CD4-positive, alpha-beta T cell treated with Interleukin-4 for 4 hours (primary cell): ENCODE measurements at places on chromosomes 4 and X.

- no peak for DNase-seq
Measured at GRCh38 chrX:153487590-153488071, 7.1 kb upstream of the BGN start.

DNA sequence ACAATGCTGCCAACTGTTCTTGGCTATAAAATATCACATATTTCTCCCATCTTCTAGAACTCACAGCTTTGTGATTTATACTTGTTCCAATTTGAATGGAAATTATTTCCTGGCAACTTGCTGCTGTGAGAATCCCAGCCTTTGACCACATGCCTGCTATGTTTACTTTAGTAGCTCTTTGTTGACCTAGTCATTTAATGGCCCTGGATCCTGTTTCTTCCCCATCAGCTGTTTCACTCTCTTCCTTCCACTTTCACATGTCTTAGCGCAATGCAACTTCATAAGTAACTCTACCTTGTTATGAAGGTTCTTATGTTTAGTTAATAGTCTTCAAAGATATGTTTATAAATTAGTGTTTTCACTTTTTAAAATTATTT, 1973.6 kb upstream of the AGA start:
- DNase-seq = no peak

DNA sequence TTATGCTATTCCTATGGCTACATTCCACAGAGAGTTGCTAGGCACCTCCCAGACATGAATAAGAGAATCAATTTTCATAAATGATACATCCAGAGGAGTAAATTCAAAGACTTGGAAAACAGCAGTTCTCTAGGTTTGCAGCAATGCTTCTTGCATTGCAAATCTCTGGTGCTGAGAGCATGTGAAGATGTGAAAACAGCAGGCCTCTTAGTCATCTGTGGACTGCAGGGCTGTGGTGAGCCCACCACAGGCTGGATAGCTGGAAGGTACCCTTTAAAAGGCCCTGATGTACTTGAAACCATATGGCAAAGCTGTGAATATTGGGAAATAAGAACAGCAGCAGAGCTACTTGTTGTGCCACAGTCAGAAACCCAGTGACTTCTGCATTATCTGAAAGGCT, 2135.9 kb downstream of the ARAP2 start:
- DNase-seq = no peak

GRCh38 chr4:82733636-82734035, 65.0 kb downstream of the SCD5 start:
- DNase-seq = no peak

- DNase-seq = peak; percentile 1
Measured at GRCh38 chrX:76555816-76556215, 128.3 kb downstream of the MAGEE1 start.

DNA sequence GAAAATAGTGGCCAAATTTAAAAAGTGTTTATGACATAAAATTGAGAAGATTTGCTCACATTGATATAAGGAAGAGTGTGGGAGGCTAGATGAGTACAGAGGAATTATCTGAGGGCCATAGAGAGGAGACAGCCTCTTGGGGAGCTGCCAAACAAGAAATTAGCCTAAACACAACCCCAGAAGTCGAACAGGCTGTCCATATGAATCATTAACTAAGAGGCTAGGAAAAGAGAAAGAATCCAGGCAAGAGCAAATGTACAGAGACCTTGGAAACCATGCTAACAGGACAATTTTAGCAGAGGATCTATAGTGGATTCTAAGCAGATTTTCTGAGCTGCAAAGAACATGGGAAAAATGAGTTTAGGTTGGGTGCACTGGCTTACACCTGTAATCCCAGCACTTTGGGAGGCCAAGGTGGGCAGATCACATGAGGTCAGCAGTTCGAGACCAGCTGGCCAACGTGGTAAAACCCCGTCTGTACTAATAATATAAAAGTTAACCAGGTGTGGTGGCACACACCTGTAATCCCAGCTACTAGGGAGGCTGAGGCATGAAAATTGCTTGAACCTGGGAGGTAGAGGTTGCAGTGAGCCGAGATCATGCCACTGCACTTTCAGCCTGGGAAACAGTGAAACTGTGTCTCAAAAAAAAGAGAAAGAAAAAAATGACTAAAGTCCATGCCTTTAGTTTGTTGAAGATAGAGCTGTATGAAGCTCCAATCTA, 76.1 kb downstream of the NWD2 start:
- DNase-seq = no peak

- no peak for DNase-seq
Measured at GRCh38 chr4:133096972-133097371, 52.1 kb upstream of the PCDH10 start.

DNA sequence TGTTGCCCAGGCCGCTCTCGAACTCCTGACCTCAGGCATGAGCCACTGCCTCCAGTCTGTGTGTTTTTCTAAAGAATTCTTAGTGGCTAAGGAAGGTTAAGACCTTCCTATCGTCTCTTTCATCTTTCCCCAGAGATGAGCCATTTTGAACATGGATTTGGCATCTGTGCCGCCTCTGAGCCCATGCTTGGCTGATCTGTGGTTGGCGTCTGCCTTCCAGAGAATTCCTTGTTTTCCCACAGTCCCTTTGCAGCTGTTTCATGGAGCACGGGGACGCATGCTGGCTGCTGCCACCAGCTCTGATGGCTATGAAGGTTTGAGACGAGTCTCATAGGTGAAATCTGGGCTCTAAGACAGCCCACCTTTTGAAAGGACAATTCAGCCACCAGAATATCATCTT, 60.4 kb downstream of the SHROOM2 start:
- no peak for DNase-seq

DNA sequence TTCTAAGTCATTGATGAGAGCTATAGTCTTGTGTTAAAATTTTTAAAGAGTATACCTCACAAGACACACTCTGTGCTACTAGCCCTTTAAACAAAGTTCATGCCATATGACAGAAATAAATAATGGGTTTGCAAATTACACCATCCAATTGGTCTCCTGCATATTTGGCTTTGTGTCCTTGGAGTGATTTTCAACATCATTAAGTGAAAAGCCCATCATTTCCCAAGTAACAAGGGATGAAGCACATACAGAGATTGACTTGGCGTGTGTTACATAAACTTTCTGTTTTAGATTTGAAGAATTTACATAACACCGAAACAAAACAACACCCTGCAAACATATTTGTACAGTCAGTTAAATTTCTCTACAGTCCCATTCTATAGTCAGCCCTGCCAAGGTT, 216.9 kb upstream of the NEIL3 start:
- no peak for DNase-seq

DNA sequence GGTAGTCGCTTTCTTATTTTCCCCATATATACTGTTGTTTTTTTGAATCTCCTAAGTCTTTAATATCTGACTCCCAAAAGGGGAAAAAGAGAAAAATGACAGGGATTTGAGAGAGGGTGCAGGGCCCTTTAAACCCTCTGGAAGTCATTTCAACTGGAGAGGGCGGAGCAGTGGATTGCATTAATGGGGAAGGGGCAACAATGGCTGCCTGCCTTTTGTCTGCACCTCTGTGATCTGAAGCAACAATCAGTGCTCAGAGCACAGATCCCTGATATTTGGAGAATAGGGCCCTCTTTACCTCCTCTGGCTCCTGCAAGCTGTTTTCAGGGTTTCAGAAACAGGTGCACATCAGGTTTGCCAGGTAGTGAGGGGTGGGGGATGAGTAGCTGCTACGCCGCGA, 1458.3 kb upstream of the TENM3 start:
- DNase-seq = no peak

- DNase-seq = peak; percentile 29
Measured at GRCh38 chr4:25913056-25913850, 767 bp upstream of the SMIM20 start.

DNA sequence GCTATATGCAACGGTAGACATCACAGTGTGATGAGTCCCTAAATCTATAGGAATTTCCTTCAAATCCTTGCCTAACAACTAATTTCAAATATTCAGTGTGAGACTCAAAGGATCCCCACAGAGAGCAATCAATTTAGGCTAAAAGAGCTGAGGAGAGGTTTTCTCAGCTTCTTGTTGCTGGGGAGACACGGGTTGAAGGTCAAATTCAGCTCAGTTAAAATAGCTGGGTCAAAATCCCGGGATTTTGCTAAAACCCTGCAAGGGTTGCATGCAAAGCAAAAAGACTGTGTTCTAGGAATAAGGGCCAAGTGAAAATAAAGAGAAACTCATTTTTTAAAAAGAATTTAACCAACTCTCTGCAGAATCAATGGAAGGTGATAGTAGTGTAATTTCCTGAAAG, 1073.4 kb downstream of the NLGN4X start:
- DNase-seq = no peak

GRCh38 chr4:75715105-75715799, 9.1 kb upstream of the USO1 start:
- DNase-seq = no peak

- peak; percentile 19 for DNase-seq
Measured at GRCh38 chr4:7938609-7939376, 868 bp downstream of the AFAP1 start.

DNA sequence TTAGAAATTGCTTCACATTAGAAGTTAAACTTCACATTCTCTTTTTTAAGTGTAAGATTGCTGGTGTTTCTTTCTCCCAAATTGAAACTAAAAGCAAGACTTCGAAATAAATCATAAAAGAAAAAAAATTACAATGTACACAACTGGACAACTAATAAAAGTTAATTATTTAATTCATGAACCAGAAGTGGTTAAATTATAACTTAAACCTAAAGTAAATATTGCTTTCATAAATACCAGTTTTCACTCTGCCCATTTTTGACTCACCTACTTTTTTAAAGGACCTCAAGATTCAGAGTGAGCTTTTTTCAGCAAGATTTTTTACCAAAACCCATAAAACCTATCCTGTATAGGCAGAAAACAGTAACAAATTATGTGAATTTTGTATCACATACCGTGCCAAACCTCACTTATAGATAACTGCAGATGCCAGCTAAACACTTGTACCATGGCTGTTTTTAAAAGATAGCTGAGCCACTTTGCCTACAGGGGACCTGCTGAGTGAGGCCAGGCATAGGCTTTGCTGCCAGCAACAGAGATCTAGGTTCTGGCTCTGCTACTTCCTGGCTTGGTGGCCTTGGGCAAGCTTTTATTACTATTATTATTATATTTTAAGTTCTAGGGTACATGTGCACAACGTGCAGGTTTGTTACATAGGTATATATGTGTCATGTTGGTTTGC, 259.8 kb downstream of the NR3C2 start:
- DNase-seq = no peak

GRCh38 chrX:51215856-51216255, 116.8 kb upstream of the NUDT10 start:
- no peak for DNase-seq

DNA sequence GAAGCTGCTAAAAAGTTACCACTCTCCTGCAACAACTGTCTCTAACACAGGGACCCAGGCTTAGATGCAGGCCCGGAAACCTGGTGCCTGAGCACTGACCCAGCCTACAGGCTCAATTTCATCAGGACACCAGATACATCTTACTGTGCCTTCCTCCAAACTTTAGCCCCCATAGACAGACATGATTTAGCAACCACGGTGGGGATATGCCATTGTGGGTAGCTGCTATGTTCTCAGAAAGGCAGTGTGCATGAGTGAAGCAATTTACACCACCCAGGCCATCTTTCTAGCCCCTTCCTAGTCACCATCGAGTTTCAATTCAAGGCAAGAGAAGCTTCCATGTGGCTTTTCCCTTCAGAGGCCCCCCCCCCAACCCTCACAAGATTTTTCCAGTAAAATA, 2.7 kb downstream of the HS3ST1 start:
- DNase-seq = no peak

GRCh38 chr4:185143601-185143969, 519 bp downstream of the SLC25A4 start:
- peak; percentile 28 for DNase-seq

DNA sequence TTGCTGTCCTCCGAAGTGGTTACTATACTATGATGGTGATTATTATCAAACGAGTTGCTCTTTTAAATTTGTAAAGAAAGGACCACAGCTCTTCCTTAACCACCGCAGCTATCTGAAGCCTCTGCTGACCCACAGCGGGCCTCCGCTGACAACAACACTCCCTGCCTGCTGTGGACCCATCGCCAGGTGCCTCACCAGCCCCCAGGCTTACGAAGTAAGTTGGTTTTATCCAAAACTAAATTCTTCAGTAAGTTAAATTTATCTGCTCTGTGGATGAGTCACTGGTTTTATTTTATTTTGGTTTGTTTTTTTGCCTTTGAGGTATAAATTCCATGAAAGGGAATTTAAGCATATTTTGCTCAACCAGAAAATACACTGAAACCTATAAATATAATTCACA, 54.7 kb downstream of the SLC9A6 start:
- DNase-seq = no peak

DNA sequence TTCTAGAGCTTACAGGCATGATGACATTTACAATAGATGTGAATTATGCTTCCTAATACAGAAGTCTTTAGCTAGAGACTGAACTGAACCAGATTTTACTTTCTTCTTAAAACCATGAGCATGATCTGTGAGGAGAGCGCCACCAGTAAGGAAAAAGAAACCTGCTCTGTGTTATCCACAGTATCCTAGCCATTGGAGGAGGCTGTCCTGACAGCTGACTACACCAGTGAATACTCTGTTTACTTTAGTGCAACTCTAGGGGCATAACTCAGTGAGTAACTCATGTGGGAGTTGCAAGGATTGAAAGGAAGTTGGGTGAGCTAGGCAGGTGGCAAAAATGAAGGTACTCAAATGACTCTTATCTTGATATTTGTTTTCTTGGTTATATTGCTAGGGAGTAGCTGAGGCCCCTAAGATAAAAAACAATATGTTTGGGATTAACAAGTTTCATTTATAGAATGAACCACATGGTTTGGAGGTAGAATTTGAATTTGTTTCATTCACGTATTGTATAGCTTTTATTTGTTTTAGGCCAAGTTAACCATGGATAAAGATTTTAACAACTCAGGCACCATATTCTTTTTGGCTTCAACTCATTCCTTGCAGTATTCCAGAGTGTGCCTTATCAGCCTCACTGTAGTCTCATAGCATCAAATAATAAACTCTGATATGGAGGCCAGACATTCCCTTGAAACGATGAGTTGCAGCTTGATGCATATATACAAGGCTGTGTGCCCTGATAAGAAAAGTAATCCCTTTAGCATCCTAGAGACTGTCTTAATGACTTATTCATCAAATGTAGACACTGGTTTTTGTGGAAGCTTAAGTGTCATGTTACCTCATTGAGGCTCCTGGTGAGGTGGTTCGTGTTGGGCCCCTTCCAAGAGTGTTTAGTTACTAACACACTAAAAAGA, 2.5 kb downstream of the BMP3 start:
- DNase-seq = no peak

DNA sequence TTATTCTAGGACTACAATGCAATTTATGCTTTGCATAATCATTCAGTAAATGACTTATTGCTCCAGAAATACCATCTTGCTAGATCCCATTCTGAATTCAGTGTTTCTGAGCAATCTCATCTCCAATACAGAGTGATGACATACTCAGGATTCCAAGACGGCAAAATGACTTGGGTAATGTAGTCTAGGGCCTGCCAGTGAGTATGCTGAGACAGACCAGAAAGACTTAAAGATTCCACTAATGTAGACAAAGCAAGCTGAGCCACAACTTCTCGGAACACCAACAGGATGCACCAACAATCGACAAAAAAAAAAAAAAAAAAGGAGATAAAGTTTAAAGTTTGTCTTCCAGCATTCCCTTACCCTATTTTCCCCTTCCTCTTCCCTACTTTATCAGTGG, 919 bp upstream of the SEC24B start:
- no peak for DNase-seq

GRCh38 chr4:41881981-41882624, 53.1 kb upstream of the TMEM33 start:
- no peak for DNase-seq

GRCh38 chrX:70969635-70970481, 39.0 kb upstream of the SLC7A3 start:
- peak; percentile 0 for DNase-seq

- DNase-seq = no peak
Measured at GRCh38 chr4:124757126-124757525, 44.6 kb upstream of the ANKRD50 start.
